ENCODE measurements at places on chromosomes 3 and 15.

DNA sequence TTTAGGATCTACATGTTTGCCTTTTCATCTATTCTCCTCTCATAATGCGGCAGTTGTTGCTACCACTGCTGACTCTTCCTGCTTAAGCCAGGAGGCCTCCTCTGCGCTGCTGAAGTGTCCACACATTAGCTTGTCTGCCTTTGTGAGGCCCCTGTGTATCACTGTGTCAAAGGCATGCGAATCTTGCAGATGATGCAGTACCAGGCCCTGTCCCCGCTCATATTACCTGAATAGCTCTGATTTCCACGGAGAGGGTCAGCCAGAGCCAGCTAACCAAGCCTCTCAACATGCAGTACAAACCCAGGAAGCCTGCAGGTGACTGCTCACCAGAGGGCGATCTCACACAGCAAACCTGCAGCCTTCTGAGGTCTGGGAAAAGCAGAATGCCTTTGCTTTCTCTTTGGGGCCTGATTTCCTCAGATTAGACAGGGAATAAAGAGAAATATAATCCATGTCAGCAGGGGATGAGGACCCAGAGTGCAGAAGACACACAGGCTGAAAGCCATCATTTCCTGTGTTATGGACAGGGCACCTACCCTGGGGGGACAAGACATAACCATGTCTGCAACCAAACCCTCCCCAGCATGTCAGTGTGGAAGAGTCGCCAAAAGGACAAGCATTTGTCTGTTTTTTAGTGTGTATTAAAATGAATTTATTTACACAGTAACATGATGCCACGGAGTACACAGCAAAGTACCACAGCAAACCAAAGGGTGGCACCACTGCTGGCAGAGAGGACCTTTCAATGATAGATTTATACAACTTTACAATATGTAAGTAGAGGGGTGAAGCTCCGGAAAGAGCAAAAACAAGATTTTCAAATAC, 36.8 kb upstream of the TSPAN3 start:
- no peak for DNase-seq

DNA sequence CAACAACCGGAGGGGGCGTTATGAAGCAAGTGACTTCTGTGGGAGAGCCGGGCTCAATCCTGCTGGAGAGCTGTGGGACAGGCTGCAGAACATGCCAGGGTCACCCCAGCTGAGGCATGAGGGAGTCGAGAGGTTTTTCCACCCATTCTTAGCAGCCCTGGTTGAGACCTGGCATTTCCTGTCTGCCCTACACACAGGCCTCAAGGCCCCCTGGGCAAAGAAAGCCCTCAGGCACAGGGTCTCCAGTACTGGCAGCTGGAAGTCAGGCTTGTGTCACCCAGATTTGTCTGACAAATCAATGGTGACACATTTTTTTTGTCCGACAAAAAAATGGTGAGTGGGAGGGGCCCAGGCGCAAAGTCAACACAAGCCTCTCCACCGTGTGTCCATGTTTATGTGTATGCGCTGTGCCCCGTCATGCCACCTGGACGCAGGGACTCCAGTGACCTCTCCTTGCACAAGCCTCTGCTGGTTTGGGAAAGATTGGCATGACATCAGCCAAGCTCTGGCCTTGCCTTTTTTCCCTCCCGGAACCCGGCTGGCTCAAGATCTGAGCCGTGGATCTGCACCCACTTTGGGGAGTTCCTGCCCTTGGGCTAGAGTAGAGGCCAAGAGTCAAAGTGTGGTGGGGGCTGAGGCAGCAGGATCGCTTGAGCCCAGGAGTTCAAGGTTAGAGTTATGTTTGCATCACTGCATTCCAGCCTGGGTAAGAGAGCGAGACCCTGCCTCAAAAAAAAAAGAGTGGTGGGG, 20.8 kb upstream of the ALAS1 start:
- DNase-seq = no peak

- DNase-seq = no peak
Observed at GRCh38 chr3:16675805-16676204, 70.6 kb upstream of the DAZL start.

- DNase-seq = no peak
Observed at GRCh38 chr3:71659864-71660591, 65.2 kb downstream of the EIF4E3 start.

- peak; percentile 55 for DNase-seq
Observed at GRCh38 chr15:73983211-73983727, 8.8 kb downstream of the STOML1 start.

DNA sequence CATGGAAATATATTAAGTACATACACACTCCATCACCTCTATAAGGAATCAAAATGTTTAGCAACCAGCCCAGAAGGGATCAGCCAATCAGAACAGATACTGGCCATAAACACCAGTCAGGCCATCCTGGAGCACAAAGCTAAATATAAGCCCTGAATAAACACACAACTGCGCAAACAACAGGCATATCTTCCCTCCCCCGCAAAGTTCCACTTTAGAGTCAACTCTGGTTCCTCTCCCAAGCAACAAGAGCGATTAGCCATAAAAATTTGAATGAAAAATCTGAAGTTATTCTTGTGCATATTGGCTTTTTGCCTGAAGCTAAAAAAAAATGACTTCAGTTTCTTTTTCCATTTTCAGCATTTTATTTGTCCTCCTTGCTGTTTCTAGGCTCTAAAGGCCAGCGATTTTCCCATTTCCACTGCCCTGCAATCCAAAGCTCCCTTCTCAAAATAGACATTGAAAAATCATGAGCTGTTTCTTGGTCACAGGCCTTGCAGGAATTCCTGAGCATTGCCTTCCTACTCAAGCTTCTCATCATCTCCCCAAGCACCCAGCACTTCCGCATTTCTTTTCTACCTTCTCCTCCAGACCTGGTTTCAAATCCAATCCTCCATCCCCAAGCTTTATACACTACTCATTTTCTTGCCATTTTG, 247.9 kb downstream of the ZMAT3 start:
- DNase-seq = no peak

Data from amniotic stem cell (primary cell).